ENCODE measurements at places on chromosomes 6 and 20. TPM values are rescaled to one million over a fixed set of nuclear protein-coding genes. Genes with fewer than 3 reads are reported as not detected.

DNA sequence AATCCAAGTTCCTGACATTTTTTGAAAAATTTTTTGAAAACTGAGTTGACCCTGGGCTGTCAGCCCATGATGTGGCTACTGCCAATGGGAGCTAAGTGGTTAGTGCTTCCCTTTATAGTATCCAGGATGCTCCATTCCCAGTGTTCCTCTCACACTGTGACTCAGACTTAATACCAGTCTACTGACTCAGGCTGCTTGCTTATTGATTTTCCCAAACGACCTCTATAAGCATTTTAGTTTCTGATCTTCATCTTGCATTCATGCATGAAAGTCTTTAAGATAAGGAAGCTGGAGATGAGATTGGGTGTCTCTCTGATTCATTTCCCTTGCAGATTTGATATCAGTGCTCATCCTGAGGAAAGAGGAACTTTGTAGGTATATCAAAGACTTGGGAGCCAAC is 560.0 kb downstream of the TBC1D32 start:
- no peak overlapping the region for H3K4me3 ChIP-seq
- no peaks in the 10 kb centered on the region for H3K4me1 ChIP-seq
- no peak overlapping the region for H3K27ac ChIP-seq
- no peaks in the 10 kb centered on the region for H3K36me3 ChIP-seq
- DNase-seq: no peak

- DNase-seq: peak; percentile 86
- H3K36me3 ChIP-seq: peaks cover 11% of the 10 kb centered on the region
- no peak overlapping the region for H3K4me3 ChIP-seq
- H3K4me1 ChIP-seq: peaks cover 51% of the 10 kb centered on the region
- H3K27me3 ChIP-seq: no peaks in the 10 kb centered on the region
Measured at GRCh38 chr6:7156643-7157278, 49.0 kb downstream of the RREB1 start.

GRCh38 chr20:61807471-61808160 is 258.1 kb downstream of the TAF4 start:
- H3K36me3 ChIP-seq: no peaks in the 10 kb centered on the region
- H3K27ac ChIP-seq: peak overlapping the region; percentile 62
- peak; percentile 95 for DNase-seq
- H3K4me1 ChIP-seq: peaks cover 77% of the 10 kb centered on the region
- no peak overlapping the region for H3K4me3 ChIP-seq
- H3K27me3 ChIP-seq: no peaks in the 10 kb centered on the region

The ADGRG6 gene
- total RNA-seq: 4.5 TPM

The EEF1E1 gene
- 154 TPM for total RNA-seq

The CEP250 gene
- 13.3 TPM for total RNA-seq

DNA sequence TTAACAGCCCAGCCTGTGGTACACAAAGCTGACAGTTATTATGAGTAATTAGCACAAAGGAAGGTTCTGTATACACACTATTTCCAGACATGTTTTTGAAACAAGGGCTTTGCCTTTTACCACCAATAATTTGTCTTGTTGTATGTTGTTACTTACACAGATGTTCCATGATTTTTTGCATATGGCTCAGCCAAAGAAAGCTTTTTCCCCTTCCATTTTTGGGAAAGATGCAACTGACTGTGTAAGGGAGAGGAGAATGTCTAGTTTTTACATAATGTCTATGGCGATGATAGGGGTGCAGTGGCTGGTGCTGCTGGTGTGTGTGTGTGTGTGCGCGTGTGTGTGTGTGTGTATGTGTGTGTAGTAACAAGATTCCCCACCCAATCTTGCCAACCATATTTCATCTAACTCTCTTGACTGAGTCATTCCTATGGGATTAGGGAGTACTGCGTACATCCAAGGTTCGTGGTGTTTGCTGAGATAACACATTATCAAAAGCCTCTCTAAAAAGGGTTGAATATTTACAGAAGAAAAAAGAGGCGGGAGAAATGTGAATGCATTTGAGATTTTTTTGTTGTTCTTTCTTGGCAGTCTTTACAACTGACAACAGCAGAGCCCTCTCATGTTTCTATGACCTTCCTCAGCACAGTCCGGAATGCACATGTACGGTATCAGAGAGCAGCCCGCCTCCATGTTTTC is 192.2 kb downstream of the GMPR start:
- no peaks in the 10 kb centered on the region for H3K27me3 ChIP-seq
- no peak overlapping the region for H3K4me3 ChIP-seq
- DNase-seq: no peak
- no peak overlapping the region for H3K27ac ChIP-seq

DNA sequence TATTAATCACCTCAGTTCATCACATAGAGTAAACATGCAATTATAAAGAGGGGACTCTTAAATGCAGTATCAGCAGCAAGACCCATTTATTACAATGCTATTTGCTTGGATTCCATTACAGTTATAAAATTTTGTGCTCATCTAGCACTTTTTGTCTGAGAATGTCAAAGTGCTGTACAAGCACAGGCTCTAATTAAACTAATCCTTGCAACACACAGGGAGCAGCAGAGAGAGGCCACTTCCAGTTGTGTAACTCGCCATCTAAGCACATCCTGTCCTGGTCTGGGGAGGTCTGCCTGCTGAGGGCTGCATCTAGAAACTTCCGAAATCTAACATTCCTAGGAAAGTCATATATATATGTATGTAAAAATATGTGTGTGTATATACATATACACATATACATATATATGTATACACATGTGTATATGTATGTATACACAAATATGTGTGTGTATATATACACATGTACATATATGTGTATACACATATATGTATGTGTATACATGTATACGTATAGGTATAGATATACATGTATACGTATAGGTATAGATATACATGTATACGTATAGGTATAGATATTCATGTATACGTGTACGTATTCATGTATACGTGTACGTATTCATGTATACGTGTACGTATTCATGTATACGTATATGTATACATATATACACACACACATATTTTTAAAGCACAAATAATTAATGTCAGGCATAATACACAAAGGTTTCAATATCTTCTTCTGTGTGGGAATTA is 136.4 kb upstream of the JARID2 start:
- no peaks in the 10 kb centered on the region for H3K36me3 ChIP-seq
- no peaks in the 10 kb centered on the region for H3K27me3 ChIP-seq
- DNase-seq: no peak
- H3K27ac ChIP-seq: no peak overlapping the region
- no peak overlapping the region for H3K4me3 ChIP-seq

DNA sequence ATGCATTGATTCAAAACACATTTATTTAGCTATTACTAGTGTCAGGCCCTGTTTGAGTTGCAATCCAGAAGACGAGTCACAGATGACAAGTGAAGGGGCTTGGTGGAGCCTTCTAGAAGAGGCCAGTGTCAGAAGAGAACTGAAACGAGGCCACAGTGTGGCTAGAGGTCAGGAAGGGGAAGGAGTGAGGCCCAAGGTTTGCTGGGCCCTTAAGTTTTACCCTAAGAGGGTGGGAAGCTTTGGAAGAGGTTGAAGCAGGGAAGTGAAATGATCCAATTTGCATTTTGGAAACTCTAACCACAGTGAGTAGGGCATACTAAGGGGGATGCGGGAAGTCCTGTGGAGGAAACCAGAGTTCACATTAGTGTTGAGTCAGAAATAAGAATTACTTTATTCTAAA is 25.0 kb downstream of the TTK start:
- DNase-seq: no peak
- no peaks in the 10 kb centered on the region for H3K4me1 ChIP-seq
- no peak overlapping the region for H3K27ac ChIP-seq
- H3K27me3 ChIP-seq: no peaks in the 10 kb centered on the region

DNA sequence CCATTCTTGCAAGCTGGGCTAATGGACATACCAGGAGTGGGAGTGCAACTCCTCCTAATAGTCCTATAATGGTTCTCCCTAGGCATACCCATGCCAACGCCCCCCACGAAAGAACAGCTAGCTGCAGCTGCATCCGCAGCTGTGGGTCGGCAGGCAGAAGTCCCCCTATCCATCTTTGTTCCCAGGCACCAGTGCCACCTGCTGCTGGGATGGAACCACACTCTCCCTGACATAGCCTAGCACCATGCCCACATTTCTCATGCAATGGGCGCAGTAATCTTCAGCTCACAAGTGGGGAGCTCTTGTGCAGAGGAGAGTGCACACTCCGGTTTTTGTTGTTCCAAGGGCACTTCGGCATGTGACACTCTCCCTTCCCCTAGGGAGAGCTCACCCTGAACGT is 567.8 kb downstream of the GRIK2 start:
- H3K4me3 ChIP-seq: no peak overlapping the region
- H3K4me1 ChIP-seq: no peaks in the 10 kb centered on the region
- H3K27ac ChIP-seq: no peak overlapping the region
- no peaks in the 10 kb centered on the region for H3K27me3 ChIP-seq

DNA sequence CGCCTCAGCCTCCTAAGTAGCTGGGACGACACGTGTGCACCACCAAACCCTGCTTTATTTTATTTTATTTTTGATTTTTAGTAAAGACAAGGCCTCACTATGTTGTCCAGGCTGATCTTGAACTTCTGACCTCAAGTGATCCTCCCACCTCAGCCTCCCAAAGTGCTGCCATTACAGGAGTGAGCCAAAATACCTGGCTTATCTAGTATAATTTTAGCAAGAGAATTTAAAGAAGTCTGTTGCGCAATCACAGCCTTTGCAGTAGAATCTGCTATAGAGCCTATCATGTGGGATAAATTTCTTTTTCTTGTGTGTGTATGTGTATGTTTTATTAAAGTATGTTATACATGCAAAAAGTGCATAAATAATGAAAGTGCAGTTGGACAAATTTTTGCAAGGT is 92.1 kb upstream of the ANKEF1 start:
- DNase-seq: no peak
- no peaks in the 10 kb centered on the region for H3K36me3 ChIP-seq
- no peak overlapping the region for H3K27ac ChIP-seq

- H3K36me3 ChIP-seq: peaks cover 31% of the 10 kb centered on the region
- H3K4me1 ChIP-seq: peaks cover 73% of the 10 kb centered on the region
- no peaks in the 10 kb centered on the region for H3K27me3 ChIP-seq
- peak; percentile 72 for DNase-seq
- peak overlapping the region; percentile 98 for H3K27ac ChIP-seq
Measured at GRCh38 chr6:149852180-149852579, 12.0 kb downstream of the LRP11 start.

The TREM1 gene
- not detected for total RNA-seq

DNA sequence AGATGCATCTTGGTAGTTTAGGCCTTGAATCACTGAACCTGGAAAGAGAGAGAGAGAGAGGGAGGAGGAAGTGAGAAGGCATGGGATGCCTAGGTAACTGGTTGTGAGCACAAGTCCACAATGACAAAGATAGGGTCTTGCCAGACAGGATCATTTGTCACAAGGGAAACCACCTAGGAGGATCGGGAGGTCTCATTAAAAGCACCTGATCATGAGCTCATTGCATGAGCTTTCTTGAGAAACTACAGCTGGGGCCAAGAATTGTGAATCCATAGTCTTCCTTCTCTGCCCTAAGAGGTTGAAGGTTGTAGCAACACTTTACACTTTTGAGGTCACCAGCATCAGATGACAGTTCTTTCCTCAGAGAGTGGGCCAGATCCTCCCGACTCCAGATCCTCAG is 195.7 kb downstream of the CD83 start:
- no peaks in the 10 kb centered on the region for H3K27me3 ChIP-seq
- H3K4me1 ChIP-seq: no peaks in the 10 kb centered on the region
- no peaks in the 10 kb centered on the region for H3K36me3 ChIP-seq
- DNase-seq: no peak

The PRDM13 gene
- not detected for total RNA-seq

The GINM1 gene
- 56.4 TPM for total RNA-seq

DNA sequence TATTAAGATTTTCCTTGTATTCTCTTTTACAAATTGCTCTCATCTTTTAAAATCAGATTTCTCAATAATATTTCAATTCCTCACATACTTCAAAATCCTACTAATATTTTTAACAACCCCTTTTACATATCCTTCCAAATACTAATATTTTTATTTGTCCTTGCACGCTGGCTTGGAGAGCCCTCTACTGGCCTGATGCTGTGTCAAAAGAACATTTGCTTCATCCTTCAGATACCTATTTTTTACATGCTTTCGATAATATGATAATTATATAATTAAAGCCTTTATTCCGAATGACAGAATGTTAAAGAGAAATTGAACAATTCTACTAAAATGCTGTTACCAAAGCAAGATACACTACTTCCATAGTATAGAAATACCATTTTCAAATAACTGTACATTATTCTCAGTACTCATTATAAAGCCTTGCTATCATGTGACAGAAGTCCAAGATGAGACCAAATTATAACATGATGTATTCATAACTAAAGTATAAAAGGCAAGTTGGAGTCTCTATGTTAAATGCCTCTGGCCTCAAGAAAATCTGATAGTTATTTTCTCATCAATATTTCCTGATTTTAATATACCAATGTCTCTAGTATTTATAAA is 39.0 kb upstream of the PLN start:
- H3K4me1 ChIP-seq: no peaks in the 10 kb centered on the region
- H3K27me3 ChIP-seq: no peaks in the 10 kb centered on the region
- no peak overlapping the region for H3K27ac ChIP-seq
- H3K4me3 ChIP-seq: no peak overlapping the region
- H3K36me3 ChIP-seq: no peaks in the 10 kb centered on the region
- no peak for DNase-seq

DNA sequence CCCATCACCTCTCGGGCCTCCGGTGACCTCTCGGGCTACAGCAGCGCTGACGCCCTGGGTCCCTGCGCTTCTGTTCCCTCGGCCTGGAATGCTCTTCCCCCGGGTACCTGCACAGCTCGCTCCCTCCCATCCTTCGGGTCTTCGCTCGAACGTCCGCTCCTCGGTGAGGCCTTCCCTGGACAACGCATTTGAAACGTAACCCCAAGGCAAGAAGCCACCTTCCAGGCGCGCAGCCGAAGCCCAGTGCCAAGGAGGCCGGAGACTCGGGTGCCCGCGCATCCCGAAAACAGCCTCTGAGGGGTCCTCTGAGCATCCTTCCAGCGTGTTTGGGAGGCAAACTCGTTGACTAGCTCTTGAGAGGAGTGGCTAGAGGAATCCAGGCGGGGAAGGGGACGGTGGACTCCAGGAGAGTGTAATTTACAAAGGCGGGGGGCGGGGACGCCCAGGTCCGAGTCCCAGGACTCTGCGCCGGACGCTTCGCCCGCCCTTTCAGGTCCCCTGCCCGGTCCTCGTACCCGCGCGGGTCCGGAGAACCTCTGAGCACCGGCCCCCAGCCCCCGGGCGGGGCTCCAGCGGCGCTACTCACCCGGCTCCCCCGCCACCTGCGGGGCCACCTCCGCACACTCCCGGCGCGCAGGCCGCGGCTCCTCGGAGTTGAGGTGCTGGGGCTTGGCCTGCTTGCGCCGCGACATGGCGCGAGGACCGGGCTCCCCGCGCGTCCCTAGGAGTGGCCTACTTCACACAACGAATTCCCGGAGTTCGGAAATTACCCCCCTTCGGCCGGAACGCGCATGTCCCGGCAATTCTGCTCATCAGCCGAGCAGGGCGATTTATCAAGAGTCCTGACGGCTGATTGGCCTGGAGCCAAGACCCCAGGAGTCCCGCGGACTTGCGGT is 86.8 kb downstream of the ZFP64 start:
- no peaks in the 10 kb centered on the region for H3K36me3 ChIP-seq
- H3K4me3 ChIP-seq: no peak overlapping the region
- H3K27me3 ChIP-seq: 0 out of 2 replicates have a peak, but pooled peaks cover 5% of the 10 kb centered on the region

The RIPPLY2 gene
- total RNA-seq: not detected

The SUMO4 gene
- 0.25 TPM for total RNA-seq

The BFSP1 gene
- total RNA-seq: 8.0 TPM

The XRN2 gene
- 111 TPM for total RNA-seq

Data from SJSA1 (cell line).